ENCODE measurements at places on chromosomes 1 and 21. TPM values are rescaled to one million over a fixed set of nuclear protein-coding genes. Genes with fewer than 3 reads are reported as not detected.

CFAP141 gene
- total RNA-seq: not detected

PHLDA3 gene
- total RNA-seq: 99.2 TPM

ASH1L gene
- total RNA-seq: 36.4 TPM

CDC7 gene
- 7.3 TPM for total RNA-seq

RGSL1 gene
- total RNA-seq: not detected

CR1 gene
- under 0.01 TPM for total RNA-seq

CRYAA gene
- total RNA-seq: not detected

MYOG gene
- not detected for total RNA-seq

COL8A2 gene
- 24.3 TPM for total RNA-seq

NIBAN1 gene
- 71.1 TPM for total RNA-seq

ADAMTS4 gene
- total RNA-seq: 2.3 TPM

DENND2C gene
- total RNA-seq: 4.1 TPM
